ENCODE measurements at places on chromosomes 13 and 19. TPM values are rescaled to one million over a fixed set of nuclear protein-coding genes. Genes with fewer than 3 reads are reported as not detected.
A peak's percentile ranks its signal among the peaks of the same experiment; 100 is the strongest.

DNA sequence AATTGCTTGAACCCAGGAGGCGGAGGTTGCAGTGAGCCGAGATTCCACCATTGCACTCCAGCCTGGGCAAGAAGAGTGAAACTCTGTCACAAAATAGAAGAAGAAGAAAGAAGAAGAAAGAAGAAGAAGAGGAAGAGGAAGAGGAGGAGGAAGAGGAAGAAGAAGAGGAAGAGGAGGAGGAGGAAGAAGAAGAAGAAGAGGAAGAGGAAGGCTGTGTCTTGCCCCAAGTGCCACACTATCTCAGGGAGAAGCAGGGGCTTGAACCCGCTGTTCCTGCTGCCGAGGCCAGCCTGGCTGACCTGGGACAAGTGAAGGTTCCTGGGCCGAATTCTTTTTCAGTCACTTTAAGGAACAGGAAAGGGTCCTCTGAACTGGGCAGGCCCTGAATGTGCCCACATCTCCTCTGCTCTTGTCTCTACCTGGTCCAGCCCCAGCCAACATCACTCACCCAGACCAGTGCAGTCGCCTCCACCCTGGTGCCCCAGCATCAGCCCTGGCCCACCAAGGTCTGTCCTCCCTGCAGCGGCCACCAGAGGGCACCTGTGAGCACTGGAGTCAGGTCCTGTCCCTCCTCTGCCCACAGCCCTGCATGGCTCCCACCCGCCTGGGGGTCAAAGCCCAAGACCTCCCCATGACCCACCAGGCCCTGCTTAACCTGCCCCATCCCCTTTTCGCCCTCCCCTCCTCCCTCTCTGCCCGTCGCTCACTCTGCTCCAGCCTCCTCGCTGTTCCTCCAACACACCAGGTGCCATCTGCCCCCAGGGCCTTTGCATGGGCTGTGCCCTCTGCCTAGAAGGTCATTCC is 20.0 kb downstream of the TICAM1 start:
- DNase-seq: peak; percentile 44

DNA sequence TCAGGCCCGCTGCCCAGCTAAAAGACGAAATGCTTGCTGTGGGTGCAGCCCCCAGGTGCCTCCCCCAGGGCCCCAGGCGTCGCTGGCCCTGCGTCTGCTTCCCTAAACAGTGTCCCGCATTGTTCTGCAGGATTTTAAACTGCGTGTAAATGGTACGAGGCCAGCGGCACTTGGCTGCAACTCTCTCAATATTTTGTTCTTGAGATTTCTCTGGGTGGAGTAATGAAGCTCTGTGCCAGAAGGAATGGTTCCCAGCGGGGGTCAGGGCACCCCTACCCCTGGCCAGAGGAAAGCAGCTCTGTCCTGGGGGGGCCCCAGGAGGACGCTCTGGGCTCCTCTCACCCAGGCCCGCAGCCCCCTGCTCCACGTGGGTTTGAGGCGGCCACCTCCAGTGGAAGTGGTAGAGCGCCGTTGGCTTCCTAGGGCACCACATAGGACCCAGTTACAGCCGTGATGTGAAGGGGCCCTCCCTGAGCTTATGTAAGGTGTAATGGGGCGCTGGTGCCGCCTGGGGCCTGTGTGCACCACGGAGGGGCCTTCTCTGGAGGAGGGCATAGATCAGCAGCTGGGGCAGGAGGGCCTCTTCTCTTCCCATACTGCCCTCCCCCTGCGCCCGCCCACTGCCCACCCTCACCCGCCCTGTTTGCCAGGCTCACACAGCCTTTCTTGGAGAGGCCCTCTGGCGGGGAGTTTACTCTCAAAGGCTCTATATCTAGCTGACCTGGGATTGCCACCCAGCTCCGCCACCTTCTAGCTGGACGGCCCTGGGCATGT is 19.8 kb downstream of the PAK4 start:
- no peak for DNase-seq

GRCh38 chr13:58207501-58207900 is 576.0 kb downstream of the PCDH17 start:
- DNase-seq: no peak

GRCh38 chr13:43005460-43006236 is 13.6 kb upstream of the EPSTI1 start:
- no peak for DNase-seq

DNA sequence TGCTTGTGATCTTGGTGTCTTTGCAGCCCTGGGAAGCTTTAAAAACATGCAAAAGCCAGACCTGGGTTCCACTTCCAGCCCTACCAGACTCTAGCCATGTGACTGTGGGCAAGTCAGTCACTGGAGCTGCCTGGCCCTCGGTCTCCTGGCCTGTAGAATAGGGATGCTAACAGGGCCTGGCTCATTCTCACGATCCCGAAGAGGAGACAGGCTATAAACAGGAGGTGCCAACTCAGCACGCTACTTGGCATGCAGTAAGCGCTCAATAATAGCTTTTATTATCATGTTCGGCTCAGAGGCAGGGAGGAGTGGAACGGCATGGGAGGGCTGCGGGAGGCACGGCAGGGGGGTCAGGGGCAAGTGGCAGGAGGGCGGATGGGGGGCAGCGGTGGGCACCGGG is 1.7 kb downstream of the CTXN1 start:
- no peak for DNase-seq

The TOMM40 gene
- total RNA-seq: 48.5 TPM

DNA sequence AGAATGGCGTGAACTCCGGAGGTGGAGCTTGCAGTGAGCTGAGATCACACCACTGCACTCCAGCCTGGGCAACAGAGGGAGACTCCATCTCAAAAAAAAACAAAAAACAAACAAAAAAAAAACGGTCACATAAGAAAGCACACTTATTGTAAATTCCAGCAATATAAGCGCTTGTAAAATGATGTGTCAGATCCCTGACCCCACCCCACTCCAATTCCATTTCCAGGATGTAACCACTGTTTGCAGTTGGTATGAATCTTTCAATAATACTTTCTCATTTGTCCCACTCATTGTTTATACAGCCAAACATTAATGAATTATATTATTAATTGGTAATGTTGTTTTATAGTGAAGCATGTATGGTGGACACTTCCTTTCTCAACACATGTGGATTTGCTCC is 15.9 kb upstream of the CEACAM1 start:
- no peak for DNase-seq

DNA sequence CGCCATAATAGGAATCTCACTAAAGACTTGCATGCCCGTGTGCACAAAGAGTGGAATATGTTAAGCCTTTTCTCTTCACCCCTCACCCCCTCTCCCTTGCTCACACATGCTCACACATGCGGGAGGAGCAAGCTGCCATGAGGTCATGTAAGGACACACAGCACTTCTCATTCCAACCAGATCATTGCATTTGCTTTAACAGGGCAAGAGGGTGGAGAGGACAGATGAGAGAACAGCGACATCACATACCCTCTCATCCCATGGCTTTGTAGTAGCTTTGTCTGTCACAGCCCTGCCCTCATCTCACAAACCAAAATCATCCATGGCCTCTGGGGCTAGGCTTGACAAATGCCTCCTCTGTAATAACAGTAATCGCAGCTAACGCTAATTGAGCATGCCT is 145.6 kb upstream of the FRY start:
- DNase-seq: no peak

The CASP14 gene
- not detected for total RNA-seq

DNA sequence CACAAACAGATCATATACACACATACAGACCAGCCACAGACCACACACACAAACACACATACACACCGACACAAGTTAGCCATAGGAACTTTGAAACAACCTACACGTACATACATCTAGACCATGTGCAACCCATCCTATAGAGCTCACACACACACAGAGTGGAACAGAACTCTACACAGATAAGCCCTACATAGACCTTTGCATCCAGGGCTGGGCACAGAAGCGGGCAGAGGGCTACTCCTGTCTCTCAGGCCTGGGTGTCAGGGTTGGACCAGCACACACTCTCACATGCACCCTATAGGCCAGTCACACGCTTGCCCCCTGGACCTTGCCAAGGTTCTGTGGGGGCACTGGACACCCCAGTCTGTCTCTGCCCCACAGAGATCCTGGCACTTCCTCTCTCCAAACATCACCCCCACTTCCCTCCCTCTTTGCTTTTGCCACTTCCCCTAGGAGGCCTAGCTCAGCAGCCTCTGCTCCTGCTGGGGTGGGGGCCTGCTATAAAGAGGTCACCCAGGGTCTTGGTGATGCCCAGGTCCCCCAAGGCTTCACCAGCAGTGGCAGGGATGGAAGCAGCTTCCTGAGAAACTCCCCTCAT is 5.8 kb upstream of the JUNB start:
- no peak for DNase-seq

DNA sequence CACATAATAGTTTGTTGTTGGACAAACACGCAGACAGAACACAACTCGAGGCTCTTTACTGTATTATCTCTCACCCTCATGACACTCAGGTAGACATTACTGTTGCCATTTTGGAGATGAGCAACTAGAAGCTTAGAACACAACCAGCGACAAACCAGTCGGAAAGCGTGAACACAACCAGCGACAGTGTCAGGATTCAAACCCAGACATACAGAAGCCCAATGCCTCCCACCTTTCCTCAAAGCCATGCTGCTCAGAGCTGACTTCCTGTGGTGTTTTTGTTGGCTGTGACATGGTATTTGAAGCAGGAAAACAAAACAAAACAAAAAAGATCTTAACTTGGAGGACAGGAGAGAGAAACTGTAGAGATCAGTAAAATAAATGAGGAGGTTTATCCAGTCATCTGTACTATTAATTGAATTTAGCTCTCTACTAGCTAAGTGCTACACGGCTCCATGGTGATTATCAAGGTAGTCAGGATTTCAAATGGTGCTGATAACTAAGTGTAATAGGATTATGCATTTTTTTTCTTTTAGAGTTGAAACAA is 92.1 kb downstream of the STARD13 start:
- DNase-seq: no peak

- DNase-seq: no peak
Measured at GRCh38 chr19:2213799-2214198, 22.3 kb downstream of the PLEKHJ1 start.

DNA sequence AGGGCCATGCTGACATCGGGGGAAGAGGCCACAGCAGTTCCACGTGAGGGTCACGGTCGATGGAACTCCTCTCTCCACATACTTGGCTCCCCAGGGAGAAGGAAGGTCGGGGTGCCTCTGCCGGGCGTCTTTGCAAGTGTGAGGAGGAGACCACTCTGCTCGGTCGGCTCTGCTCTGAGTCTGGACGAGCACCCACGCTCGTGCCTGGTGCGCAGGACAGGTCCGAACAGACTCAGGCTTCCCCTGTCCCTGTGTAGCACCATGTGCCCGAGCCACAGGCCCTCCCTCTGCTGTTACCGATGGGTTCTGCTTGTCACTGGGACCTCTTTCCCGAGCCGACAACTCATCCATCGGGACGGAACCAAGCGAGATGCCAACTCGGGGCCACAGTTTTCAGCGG is 35.1 kb downstream of the TMEM255B start:
- no peak for DNase-seq

- DNase-seq: no peak
Measured at GRCh38 chr13:44815623-44816022, 173.6 kb downstream of the NUFIP1 start.

The ZNF99 gene
- not detected for total RNA-seq

GRCh38 chr13:106462710-106463109 is 72.8 kb downstream of the EFNB2 start:
- DNase-seq: no peak

- DNase-seq: no peak
Measured at GRCh38 chr13:110470272-110471009, 91.1 kb downstream of the RAB20 start.

DNA sequence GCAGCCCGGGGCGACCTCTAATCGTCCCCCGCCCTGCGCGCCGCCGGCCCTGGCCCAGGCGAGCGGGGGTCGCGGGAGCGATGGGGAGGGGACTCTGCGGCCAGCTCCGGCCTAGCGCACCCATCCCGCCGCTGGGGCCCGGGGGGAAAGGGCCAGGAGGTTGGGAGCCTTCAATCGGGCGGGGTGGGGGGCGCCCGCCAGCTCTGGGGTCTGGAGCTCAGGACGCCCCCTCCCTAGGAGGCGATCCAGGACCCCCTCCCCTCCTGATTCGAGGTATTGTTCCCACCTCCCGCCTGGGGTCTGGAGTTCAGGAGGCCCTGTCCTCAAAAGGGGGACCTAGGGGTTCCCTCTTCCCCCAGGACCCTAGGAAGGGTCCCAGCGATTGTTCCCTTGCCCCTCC is 430 bp downstream of the ZNF358 start:
- no peak for DNase-seq

GRCh38 chr19:29745253-29745652 is 30.2 kb upstream of the C19orf12 start:
- DNase-seq: no peak

DNA sequence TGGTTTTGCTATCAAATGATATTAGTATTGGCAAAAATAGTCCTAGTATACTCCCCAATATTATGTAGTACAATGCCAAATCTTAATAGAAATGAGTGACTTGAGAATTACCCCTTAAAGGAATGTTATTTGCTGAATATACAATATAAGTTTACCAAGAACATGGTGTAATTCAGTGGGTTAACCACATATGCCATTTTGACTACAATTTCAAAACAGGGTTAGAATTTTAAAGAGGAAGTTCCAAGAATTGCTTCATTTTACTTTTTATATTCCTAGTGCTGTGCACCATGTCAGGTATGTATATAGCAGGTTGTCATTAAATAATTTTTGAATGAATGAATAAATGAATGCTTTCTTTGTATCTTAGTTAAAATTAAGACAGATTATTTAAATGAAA is 66.3 kb downstream of the LMO7 start:
- no peak for DNase-seq

DNA sequence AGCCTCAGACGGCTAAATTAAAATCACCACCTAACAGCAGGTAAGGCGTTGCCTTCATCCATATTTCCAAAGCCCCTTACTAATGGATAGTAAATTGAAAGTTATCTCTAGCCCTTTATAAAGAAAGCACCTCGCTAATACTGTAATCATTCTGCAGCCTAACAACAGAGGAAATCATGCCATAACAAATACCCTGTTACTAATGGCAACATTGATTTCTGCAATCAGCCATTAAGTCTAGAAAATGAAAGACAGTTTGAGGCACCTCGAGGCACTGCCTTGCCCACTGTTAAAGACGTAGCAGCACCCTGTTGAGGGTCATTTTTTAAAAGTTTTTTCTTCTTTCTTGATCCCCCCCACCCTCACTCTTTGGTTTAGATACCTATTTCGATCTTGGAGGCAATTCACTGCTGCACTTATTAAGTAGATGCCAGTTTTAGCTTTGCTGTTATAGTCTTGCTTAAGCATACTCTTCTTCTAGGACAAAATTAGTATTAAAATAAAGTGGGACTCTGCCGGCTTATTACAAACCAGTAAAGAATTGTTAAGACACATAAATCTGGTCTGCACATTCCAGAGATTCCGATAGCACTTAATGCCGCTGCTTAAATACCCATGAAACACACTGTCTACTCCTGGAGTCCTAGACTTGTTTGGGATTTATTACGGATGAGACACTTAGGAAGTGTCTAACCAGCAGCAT is 74.8 kb downstream of the ZNF536 start:
- no peak for DNase-seq

DNA sequence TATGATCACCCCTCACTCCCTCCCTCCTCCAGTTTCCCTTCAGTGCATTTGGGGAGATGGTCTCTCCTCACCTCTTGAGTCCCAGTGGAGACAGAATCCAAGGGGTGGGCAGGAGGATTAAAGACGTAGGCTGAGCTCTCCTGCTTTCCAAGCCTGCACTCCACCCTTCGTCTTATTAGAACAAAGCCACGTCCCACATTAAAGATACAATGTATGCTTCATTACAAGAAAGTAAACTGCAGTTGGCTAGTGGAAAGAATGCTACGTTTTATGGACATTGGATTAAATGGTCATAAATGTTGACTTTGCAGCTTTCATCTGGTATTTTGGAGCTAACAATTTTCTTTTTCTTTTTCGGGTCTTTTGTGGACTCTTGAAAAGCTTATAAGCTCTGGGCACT is 1.5 kb upstream of the KLK11 start:
- no peak for DNase-seq

GRCh38 chr13:44312834-44313551 is 60.6 kb upstream of the SERP2 start:
- DNase-seq: no peak

The CRB3 gene
- 0.54 TPM for total RNA-seq
